D341Med (cell line): ENCODE measurements at places on chromosomes 3 and 15.
A peak's percentile ranks its signal among the peaks of the same experiment; 100 is the strongest.

- DNase-seq = no peak
Measured at GRCh38 chr3:194279701-194280360, 71.3 kb downstream of the CPN2 start.

DNA sequence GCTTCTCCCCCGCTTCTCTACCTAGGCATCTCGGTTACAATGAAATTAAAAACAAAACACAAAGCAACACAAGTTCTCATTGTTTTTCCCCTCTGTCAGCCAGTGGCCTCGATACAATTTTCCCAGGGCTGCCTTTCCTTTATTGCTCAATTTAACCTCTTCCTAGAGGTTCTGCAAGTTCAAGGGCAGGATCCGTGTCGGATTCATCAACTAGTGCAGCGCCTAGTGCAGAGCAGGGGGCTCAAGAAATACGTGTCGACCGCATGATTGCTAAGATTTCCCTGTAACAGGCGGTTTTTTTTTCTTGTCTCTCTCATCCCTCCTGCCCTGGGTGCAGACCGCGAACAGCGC lies 1.4 kb upstream of the BHLHE40 start:
- DNase-seq = no peak

DNA sequence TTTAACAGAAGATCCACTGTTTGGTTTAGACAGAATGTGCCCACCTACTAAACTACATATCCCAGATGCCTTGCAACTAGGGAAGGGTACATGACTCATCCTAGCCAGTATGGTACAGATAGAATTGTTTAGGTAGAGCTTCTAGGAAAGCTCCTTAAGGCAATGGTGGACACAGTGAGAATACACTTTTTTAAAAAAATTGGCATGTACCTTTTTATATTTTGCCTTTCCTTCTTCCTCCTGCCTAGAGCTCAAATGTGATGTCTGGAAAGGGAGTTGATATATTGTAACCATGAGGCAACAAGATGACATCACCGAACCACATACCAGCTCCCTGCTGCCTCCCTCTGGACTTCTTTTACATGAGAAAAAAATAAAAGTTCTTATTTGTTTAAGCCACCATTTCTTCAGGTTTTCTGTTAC lies 14.4 kb upstream of the C3orf80 start:
- DNase-seq = no peak

GRCh38 chr3:157312376-157312745 lies 124.3 kb upstream of the PTX3 start:
- no peak for DNase-seq

GRCh38 chr3:193777524-193777923 lies 184.5 kb downstream of the OPA1 start:
- DNase-seq = no peak

DNA sequence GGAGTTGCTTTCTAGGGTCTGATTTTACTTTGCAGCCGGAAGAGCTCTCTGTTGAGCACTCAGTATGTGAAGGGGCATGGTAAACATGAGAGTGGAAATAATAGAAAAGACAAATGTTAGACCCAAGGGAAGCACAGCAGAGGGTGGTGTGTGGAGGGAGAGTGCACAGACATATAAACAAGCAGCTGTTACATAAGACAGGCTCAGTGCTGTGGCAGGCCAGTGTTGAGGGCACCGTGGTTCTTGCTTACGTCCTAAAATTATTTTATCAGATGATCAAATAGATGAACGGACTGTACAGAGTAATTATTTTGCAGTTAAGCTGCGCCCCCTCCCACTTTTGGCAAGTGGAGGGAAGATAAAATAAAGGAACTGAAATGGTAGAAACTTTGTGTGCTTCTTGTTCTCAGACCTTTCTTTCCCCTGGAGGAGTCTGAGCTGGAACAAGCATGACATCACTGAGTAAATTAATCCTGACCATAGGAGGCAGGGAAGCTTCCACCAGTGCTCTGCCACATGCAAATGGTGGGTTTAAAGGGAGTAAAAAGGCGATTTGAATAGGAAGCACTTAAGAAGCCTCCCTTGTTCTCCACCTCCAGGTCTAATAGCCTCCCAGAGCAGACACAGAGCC lies 205.6 kb downstream of the IL20RB start:
- DNase-seq = no peak

- DNase-seq = no peak
Measured at GRCh38 chr15:65723876-65724275, 68.2 kb downstream of the DENND4A start.

- no peak for DNase-seq
Measured at GRCh38 chr3:138513090-138513843, 78.9 kb downstream of the ESYT3 start.

DNA sequence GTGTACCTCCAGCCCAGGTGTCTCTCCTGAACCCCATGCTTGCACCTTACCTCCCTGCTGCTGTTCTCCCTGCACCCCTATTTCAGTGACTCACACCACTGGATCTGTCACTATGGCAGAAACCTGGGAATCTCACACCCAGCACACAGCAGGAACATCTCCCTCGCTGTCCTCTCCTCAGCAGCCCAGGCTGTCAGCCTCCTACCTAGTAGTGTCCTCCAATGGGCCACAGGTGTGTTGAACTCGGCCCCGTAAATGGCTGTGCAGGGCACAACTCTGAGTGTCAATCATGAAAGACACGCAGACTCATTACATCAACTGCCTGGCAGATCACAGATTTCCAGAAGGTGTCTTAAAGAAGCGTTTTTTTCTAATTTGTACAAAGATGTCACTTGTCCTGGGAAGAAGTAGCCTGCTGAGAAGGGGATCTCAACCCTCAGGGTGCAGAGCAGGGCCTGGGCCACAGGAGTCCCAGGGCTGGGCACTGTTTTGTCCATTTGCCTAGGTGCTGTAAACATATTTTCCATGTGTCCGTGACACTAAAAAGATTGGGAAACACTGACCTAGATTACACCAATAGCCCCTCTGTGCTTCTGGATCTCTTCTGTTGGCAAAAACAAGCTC lies 33.8 kb downstream of the HOMER2 start:
- no peak for DNase-seq

DNA sequence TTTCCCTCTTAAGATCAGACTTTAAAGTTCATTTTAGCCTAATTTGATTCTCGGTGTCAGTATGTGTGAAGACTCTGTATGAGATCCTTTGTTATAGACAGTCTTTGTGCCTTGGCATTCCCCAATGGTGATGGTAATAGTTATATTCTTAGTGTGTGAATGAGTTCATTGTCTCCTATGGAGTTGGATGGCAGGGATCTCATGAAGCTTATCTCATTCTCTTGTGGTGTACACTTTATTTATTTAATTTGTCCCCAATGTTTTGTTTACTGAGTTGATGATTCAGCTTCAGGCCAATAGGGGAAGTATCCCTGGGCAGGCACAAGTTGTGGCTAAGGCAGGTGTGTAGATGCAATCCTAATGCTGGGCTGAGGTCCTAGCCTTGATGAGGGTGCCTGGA lies 222.0 kb upstream of the DPPA4 start:
- DNase-seq = no peak

- no peak for DNase-seq
Measured at GRCh38 chr3:73207946-73208440, 146.5 kb downstream of the EBLN2 start.

DNA sequence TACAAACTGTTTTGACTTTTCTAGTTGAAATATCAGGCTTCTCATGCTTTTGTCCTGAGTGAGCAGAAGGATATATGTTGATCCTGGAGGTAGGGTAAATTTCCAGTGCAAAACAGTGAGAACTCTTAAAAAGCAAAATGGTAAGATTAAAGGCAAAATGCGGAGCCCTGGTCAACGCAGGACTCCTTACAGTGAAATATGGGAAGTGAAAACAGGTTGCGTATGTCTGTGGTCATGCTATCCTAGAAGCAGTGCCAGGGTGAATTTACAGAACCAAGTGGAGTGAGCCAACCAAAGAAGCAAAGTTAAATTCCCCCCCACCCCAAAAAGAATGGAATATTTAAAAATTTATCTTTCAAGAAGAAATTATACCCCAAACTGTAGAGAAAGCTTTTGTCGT lies 256.4 kb downstream of the NR2F2 start:
- DNase-seq = no peak

- DNase-seq = no peak
Measured at GRCh38 chr3:36362973-36363372, 17.3 kb upstream of the STAC start.

GRCh38 chr3:54670201-54671000 lies 257.5 kb downstream of the LRTM1 start:
- DNase-seq = no peak

DNA sequence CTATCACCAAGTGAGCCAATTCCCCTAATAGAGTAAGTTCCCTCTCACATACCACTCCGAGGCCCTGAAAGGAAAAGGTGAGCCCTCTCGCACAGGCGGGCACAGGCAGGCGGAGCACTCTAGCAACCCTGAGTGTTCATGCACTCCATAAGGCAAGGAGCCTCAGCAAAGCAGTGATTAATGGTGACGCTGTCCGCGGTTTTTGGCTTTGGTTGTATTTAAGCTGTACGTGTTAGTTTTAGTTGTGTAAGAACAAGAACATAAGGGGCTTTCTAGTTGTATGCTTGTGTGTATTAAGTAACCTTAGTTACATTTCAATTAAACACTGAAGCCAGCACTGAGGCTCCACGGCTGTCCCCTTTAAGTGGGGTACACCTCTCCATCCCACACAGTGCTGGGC lies 33.1 kb downstream of the KLHL25 start:
- DNase-seq = no peak

DNA sequence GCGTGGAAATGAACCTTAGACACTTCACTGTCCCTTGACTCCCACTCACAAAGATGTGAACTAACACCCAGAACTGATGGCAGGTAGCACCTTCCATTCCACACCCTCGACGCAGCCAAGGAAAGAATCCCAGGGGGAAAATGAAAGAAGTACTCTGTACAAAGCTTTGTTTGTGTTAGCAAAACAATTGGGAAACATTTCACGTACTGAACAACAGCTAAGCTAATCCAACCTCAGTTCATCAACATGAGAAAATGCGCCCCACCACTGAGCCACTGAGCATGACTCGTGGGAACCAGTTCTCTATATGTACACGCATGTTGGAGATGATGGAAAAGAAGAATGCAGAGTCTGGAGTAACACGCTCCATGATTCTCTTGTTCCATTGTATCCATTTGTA lies 32.0 kb downstream of the CORO2B start:
- no peak for DNase-seq

DNA sequence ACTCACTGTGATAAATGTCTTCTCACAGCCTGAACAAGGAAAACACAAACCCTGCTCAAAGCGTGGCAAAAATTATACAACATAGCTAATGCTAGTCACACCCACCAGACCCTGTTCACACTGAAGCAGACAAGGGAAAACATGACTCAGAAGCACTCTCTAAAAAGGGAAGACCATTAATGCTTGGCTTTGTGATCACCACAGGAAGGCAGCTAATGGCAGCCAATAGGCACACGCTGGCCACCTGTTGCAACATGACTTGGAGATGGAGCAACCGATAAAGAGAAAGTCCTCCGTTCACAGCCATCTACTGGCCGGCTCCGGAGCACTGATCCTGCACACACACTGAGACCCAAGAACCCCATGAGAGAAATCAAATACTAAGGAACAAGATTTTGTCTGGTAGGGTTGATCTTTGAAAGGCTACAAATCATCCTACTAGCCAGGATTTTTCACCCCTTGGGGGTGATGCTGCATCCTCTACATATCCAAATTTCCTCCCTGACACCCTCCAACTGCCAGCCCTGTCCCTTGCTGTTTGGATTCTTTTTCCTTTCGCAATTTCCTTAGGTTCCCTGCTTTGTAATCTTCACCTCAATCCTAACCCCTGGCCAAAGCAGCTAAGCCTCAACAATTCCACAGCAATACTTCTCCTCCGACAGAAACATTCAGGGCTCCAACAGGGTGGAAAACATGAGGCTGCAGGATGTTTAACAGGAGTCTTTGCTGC lies 3.2 kb downstream of the ZXDC start:
- no peak for DNase-seq

GRCh38 chr3:184409331-184409926 lies 29.6 kb downstream of the CHRD start:
- DNase-seq = no peak

- no peak for DNase-seq
Measured at GRCh38 chr3:194287374-194287773, 63.8 kb downstream of the CPN2 start.

GRCh38 chr3:122060040-122060698 lies 5.0 kb downstream of the CD86 start:
- DNase-seq = no peak

GRCh38 chr15:76930831-76931396 lies 635 bp upstream of the RCN2 start:
- DNase-seq = no peak

DNA sequence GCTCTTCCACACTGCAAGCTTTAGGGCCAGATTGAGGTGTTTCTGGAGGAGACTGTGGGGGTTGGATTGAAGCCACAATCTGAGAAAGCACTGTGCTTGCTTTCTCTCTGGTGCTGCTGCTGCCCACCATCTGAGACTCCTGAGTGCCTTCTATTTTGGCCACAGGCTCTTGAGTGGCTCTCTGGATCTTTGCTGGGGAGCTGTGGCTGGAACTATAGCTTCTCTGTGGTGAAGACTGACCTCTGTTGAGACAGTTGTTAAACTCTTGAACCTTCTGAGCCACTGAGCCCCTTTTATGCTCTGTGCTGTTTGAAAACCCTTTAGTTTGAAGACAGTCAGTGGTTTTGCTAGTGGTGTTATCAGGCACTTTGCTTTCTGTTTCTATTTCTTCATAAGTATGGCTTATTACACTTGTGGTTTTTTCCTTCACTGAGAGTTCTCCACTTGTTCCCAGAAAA lies 108.7 kb upstream of the TSPAN3 start:
- DNase-seq = no peak

- DNase-seq = no peak
Measured at GRCh38 chr15:77905301-77905920, 172.1 kb downstream of the TBC1D2B start.

- peak; percentile 54 for DNase-seq
Measured at GRCh38 chr3:52831500-52832301, 1.2 kb upstream of the ITIH4 start.

DNA sequence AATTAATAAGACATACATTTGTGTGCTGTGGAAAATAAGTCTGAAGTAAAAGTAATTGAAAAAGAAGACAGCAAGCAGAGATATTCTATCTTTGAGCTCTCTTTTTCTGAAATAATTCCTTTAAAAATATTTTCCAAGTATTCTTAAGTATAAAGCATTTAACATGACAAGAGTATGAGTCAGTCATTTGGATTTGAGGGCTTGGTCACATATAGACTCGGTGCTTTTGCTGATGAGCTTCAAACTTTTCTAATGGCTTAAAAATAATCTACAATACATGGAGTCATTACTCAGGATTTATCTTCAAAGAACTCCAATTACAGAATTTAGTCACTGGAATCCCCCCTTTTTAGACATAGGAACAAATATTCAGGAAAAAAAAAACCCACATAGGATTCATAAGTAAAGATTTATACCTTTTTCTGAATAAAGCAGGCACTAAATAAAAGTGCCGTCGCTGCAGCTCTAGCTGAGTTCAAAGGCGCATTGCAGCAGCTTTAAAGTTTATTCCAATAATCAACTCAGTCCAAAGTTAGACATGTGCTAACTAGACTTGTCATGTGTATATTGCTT lies 147.5 kb downstream of the CTNNB1 start:
- DNase-seq = no peak

- no peak for DNase-seq
Measured at GRCh38 chr3:31053299-31053698, 158.8 kb upstream of the GADL1 start.
